ENCODE measurements at places on chromosomes 4 and X. TPM values are rescaled to one million over a fixed set of nuclear protein-coding genes. Genes with fewer than 3 reads are reported as not detected.

Gene TMEM31
- not detected for total RNA-seq

Gene BMPR1B
- not detected for total RNA-seq

Gene FRG2
- not detected for total RNA-seq

DNA sequence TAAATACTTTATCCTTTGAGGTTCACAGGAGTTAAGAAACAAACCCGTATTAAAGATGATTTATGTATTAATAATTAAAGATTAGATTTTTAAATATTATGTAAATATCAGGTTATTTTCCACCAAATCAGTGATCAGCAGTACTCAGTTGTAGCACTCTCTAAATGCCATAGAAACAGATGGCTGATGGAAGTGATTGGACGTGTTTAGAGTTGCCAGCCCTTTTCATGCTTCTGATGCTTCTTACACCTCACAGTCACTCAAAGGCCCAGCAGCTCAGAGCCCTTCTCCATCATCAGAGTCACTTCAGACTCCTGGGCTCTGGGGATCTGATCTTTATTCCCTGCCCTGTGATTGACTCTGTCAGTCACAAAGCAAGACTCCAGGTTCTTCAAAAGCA is 170.1 kb upstream of the PGRMC2 start:
- no peak overlapping the region for H3K4me3 ChIP-seq
- peaks cover 3% of the 10 kb centered on the region for H3K4me1 ChIP-seq
- H3K27me3 ChIP-seq: no peaks in the 10 kb centered on the region

GRCh38 chrX:38126179-38126578 is 94.5 kb downstream of the SRPX start:
- H3K27me3 ChIP-seq: no peaks in the 10 kb centered on the region
- no peak overlapping the region for H3K27ac ChIP-seq
- no peaks in the 10 kb centered on the region for H3K4me1 ChIP-seq
- H3K36me3 ChIP-seq: no peaks in the 10 kb centered on the region
- H3K4me3 ChIP-seq: no peak overlapping the region

GRCh38 chr4:112593438-112594133 is 43.1 kb downstream of the ZGRF1 start:
- no peak for DNase-seq
- no peaks in the 10 kb centered on the region for H3K27me3 ChIP-seq
- H3K4me3 ChIP-seq: no peak overlapping the region
- no peaks in the 10 kb centered on the region for H3K4me1 ChIP-seq
- H3K27ac ChIP-seq: no peak overlapping the region
- no peaks in the 10 kb centered on the region for H3K36me3 ChIP-seq

DNA sequence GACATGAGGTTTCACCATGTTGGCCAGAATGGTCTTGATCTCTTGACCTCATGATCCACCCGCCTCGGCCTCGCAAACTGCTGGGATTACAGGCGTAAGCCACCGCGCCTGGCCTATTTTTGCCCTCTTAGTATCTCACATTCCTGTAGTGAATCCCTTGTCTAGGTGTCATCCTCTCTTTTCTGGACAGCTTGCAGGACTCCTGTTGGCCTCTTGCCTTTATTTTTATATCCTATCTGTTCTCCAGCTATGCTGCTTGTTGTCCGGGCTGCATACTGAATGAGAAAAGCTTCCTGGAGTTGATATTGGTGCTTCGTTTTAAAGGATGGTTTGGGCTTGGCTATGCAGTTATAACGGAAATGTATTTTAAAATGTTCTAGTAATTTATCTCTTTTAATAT is 148.6 kb downstream of the TLL1 start:
- H3K4me3 ChIP-seq: no peak overlapping the region
- H3K27me3 ChIP-seq: no peaks in the 10 kb centered on the region
- H3K36me3 ChIP-seq: no peaks in the 10 kb centered on the region
- no peak for DNase-seq
- H3K27ac ChIP-seq: no peak overlapping the region

DNA sequence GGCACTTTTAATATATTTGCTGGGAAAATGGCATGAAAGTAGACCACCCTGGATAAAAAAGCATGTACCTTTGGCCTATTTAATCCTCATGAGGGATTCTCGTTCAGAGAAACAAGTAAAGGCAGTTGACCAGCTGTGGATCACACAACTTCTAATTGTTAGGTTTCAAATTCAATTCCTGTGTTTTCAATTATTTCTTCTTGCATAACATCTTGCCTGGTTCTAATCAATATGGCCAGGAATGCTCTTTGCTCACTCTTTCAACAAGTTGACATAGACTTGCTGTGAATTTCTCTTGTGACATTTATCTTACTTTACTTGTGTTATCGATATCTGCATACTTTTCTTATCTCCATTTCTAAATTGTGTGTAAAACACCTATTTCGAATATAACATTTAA is 211.8 kb downstream of the SLC7A11 start:
- H3K4me3 ChIP-seq: no peak overlapping the region
- H3K27me3 ChIP-seq: no peaks in the 10 kb centered on the region
- DNase-seq: no peak
- H3K36me3 ChIP-seq: no peaks in the 10 kb centered on the region

Data from CD4-positive, alpha-beta T cell (primary cell).